ENCODE measurements at places on chromosomes 2 and 18.
A peak's percentile ranks its signal among the peaks of the same experiment; 100 is the strongest.

DNA sequence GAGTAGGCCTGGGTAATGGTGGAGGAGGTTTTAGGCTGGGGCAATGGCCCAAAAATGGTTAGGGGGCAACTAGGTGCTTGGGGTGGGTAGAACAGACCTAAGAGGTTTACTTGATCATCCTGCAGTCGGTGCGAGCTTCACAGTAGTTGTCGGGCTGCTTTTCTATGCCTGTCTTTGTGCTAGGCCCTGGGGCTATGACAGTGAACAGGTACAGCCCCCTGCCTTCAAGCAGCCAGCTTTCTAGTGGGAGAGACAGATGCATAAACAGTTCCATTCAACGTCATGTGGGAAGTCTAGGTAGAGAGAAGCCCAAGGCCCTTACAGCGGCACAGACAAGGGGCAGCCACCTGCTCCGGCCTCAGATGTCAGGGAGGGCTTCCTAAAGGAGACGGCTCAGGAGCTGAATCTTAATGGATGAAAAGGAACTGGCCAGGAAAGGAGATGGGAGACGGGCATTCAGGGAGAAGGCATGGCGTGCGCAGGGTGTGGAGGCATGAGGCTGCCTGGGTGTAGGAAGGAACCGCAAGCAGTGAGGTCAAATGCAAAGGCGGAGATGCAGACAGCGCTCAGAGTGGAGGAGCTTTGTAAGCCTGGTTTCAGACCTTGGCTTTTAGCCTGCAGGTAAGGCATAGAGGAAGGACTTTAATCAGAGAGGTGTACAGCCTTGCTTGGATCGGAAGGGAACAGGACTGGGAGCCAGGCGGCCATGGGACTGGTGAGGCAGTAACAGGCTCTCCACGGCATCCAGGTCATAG is 6.0 kb downstream of the CTIF start:
- DNase-seq, result no peak

GRCh38 chr2:213229814-213230213 is 54.5 kb upstream of the SPAG16 start:
- no peak for DNase-seq

- DNase-seq, result no peak
Observed at GRCh38 chr18:48152549-48152948, 222.1 kb upstream of the SMAD2 start.

- DNase-seq, result no peak
Observed at GRCh38 chr2:147096671-147097070, 748.2 kb upstream of the ACVR2A start.

DNA sequence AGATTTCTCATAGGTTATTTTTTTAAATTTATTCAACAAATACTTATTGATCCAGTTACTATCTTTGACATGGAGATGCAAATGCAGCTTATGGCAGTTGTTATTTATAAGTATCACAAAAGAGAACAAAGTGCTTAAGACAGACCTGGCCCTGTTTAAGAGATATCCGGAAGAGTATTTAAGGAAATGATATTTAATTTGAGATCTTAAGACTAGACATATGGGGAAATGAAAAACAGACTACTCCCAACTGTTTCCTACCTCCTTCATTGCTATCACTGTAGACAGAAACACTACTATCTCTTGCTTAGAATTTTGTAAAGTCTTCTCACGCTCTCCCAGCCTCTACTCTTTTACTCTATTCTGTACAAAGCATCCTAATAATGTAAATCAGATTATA is 36.0 kb downstream of the RPRD1A start:
- no peak for DNase-seq

DNA sequence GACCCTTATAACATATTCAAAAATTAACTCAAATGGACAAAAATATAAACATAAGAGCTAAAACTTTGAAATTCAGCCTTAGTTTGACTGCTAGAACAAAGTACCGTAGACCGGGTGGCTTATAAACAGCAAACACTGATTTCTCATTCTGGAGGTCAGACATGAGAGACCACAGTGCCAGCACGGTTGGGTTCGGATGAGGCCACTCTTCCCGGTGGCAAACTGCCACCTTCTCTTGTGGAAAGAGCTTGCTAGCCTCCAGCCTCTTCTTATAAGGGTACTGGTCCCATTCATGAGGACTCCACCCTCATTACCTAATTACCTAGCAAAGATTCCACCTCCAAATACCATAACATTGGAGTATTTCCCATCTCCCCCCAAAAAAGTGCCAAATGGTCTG is 91.3 kb downstream of the FAM210A start:
- DNase-seq, result no peak

DNA sequence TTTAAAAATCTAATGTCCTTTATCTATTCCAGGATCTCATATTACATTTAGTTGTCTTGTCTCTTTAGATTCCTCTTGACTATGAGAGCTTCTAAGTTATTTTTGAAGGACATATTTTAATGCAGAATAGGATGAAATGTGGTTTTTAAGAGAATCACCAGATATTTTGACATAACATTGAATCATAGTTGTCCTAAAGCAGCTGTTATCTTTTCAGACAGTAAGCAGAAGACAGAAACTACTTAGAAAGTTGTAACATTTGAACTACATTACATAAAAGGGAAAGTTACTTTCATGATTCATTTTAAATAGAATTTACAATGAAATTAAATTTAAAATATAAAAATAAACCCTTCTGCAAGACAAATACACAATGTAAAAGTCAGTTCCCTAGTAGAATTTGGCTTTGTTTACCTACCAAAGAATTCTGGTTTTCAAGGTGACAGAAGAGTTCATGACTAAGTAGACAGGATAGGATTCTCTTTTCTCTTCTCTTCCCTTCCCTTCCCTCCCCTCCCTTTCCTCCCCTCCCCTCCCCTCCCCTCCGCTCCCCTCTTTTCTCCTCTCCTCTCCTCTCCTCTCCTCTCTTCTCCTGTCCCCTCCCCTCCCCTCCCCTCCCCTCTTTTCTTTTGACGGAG is 186.0 kb downstream of the DIS3L2 start:
- DNase-seq, result no peak

- DNase-seq, result no peak
Observed at GRCh38 chr2:205850611-205851010, 168.3 kb downstream of the NRP2 start.

DNA sequence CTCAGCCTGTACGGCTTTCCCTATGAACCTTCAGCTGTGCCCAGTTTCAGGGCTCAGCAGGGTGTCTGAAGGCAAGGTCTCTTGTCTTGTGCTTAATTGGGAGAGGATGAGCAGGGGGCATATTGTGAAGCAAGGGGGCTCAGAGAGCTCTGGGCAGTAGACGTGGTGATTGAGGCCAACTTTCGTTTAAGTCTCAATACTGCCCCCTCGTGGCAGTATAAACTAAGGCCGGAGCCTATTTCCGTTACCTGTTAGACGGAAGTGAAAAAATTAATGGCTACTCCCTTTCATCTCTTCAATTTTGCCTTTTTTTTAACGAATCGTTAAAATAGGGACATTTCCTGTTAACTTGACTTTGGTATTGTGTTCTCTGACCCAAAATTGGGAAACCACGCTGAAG is 193.4 kb downstream of the TDRD15 start:
- peak; percentile 81 for DNase-seq

GRCh38 chr2:44342854-44343253 is 18.4 kb downstream of the PREPL start:
- peak; percentile 49 for DNase-seq

GRCh38 chr2:133811409-133812125 is 243.3 kb upstream of the NCKAP5 start:
- no peak for DNase-seq

GRCh38 chr2:170770606-170771420 is 635 bp downstream of the ERICH2 start:
- peak; percentile 86 for DNase-seq

DNA sequence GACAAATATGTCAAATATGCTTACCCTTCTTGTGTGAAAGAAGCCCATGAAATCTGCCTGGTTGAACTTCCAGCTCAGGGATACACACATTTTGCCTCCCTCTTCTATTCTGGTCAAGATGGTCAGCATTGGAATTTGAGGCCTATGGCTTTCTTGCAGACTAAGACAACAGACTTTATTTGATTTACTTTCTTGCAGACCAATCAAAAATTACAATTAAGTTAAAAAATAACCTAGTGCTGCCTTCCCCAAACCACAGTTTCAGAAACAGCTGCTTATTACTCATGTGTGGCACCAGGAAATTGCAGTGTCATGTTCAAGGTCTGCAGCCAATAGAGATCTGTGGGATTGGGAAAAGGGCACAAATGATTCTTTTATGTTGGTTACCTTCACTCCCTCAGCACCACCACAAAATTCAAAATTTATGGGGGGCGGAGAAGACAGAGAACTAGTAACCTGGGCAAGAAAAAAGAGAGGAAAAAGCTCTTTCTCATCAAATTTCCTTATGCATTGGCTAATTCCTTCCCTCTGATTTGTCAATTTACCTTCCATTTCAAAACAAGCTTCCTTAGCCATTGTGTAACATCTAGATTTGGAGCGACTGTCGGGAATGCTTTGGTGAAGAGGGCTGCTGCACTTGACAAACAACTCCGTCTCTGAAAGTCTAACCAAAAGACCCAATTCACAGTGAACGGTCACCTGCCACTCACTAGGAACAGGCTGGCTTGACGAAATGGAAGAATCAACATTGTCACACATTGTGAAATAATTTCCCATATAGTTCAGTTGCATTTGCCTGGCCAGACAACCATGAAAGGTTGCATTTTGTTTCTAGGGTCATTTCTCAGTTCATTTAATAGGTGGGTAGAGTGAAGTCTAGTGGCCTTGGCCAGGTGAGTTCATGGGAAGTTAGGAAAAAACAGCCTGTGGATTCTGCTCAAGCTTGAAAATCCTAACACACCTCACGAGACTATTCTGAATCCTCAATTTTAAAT is 100.4 kb upstream of the FZD5 start:
- peak; percentile 37 for DNase-seq

GRCh38 chr2:182448371-182448770 is 21.5 kb upstream of the PDE1A start:
- DNase-seq, result no peak

GRCh38 chr2:206920951-206921350 is 18.4 kb upstream of the CPO start:
- peak; percentile 56 for DNase-seq

DNA sequence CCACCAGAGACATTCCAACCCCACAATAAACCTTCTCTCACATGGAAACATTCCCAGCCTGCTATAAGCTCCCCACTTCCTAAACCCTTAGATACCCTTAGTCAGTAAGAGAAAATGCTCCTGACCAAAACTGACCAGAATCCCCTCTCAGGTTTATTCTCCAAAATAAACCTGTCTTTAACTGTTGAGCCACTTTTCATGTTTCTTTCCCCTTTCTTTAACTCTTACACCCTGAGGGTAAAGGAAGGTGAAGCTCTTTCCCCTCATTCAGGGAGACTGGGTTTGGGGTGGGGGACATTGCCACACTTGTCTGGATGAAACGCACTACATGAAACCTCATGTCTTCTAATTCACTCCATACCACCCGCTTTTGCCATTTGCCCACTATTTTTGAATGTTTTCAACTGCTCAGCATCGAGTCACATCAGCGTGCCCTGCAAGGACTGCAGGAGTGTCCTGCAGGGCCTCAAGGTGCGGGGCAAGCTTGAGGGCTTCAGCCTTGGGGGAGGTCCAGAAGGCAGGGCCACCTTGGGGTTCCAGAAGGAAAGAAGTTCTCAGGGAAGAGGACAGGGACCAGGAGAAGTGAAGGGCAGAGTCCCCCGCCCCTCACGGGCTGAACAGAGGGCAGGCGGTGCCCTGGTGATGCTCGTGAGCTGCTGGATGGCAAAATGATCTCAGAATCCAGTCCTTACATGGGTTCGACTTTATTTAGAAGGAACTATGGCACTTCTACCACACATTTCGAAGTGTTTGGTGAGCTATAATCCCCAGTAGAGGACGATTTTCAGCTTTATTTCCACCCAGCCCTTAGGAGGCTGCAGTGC is 4.2 kb upstream of the SP140L start:
- DNase-seq, result no peak

- DNase-seq, result no peak
Observed at GRCh38 chr18:43825768-43826167, 548.5 kb upstream of the SYT4 start.

- no peak for DNase-seq
Observed at GRCh38 chr18:54280220-54280569, 10.9 kb downstream of the POLI start.

DNA sequence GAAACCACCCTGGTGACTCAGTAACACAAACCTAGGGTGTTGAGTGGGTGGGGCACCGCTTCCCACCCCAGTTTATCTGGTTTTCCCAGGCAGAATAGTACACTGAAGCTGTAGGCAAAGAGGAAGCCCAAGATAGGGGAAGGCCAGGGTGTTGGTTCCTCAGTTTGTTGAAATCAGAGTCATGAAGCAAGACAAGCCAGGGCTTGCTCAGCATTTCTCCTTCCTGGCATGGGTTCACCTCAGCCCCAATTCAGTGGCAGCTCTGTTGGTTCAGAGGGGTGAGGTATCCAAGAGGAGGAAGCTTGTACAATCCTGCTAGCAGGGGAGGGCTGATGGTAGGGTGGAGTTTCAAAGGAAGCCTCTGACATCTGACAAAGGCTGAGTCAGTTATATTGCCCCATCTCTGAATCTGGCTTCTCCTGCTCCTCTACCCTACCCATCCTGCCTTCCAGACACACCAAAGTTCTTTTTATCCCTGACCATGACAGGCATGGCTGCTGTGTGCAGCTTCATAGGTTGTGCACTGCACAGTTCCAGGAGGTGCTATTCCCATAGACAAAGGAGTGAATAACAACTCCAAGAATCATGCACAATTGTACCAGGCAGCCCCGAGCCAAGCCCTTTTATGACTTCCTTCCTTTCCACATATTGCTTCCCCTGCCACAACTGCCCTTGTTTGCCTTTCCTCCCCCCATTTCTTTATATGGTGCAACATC is 24.9 kb upstream of the RAB10 start:
- DNase-seq, result peak; percentile 90

DNA sequence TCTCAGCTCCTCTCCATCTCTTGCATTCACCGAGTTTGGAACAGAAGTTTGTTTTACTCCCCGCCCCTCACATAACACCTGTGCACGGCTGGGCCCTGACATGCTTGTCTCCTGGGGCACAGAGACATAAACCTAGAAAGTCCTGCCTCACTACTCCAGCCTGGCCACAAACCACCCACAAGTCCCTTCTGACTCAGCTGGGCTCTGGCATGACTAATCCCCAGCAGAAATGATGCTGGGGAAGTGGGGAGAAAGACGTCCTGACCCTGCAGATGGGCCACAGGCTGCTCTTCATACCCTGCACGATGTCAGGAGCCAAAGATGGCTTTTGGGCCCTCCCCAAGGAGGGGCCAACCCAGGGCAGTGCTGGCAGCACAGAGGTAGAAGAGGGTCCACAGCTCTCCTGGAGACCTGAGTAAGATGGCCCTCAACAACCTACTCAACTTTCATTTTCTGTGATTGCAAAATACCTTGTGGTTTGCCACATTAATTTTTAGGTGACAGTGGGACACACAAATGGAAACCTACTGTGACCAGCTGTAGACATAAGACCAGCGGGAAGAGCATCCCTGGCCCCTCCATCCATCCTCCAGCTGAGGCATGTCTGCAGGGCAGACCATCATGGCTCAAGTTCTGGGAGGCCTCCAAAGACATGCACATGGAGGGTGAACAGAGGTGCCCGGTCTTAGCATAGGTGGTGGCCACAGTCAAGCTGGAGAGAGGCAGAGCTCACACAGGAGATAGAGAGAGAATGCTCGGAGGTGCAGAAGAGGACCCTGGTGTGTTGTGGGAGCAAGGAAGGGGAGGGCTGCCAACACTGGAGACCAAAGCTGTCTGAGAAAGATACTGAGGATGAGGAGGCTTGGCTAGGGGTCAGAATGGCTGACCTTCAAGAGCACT is 40.0 kb downstream of the DNMT3A start:
- peak; percentile 51 for DNase-seq
